ENCODE measurements at places on chromosomes 1 and 21. TPM values are rescaled to one million over a fixed set of nuclear protein-coding genes. Genes with fewer than 3 reads are reported as not detected.
A peak's percentile ranks its signal among the peaks of the same experiment; 100 is the strongest.

GRCh38 chr1:205800427-205800826 lies 12.6 kb downstream of the SLC41A1 start:
- H3K4me1 ChIP-seq = peaks cover 15% of the 10 kb centered on the region
- H3K36me3 ChIP-seq = peaks cover 55% of the 10 kb centered on the region
- no peak overlapping the region for H3K27ac ChIP-seq
- no peaks in the 10 kb centered on the region for H3K27me3 ChIP-seq
- no peak for DNase-seq

DNA sequence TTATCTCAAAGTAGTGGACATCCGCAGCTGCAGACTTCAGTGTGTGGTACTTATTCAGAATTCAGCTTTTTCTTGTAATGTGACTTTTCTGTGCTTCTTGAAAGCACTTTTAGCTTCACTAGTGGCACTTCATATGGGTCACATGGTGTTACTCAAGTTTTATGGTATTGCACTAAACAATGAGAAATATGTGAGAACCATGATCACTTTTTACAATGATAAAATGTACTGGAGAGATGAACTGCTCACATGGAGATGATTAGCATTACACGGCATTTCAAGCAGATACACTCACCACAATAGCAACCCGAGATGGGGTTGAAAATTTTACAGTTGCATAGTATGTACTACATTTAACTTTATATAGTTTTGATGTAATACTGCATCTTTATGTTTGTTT lies 40.1 kb upstream of the GPR52 start:
- no peak for DNase-seq
- H3K36me3 ChIP-seq = no peaks in the 10 kb centered on the region
- no peak overlapping the region for H3K27ac ChIP-seq

DNA sequence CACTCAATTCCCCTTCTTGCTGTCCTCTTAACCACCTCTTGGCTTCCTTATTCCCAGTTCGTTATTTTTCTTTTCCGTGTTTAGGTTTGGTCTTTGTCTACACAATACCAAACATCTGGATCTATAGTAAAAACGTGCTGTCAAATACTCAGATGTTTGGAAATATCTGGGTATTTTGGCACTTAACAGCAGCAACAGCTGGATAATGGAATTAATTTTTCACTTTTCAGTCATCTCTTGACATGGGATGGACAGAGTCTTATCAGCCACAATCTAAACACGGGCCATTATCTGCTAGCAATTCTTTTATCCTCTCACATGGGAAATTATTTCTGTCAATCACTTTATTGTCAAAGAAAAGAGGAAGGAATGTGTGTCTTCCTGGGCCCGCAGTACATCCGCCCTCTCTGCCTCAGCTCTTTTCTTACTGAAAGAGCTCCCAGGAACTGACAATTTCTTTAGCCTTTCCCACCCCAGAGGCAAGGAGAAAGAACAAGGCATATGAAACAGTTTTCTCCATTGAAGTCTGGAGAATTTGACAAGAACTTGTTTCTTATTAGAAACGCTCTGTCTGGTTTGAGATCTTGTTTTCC lies 13.4 kb downstream of the NHLH2 start:
- peaks cover 2% of the 10 kb centered on the region for H3K27me3 ChIP-seq
- DNase-seq = no peak
- peaks cover 5% of the 10 kb centered on the region for H3K4me1 ChIP-seq
- H3K36me3 ChIP-seq = no peaks in the 10 kb centered on the region
- H3K4me3 ChIP-seq = peak overlapping the region; percentile 80

GRCh38 chr1:39737546-39738169 lies 1.0 kb upstream of the PPIE start:
- no peak overlapping the region for H3K27ac ChIP-seq
- H3K4me1 ChIP-seq = peaks cover 9% of the 10 kb centered on the region
- H3K27me3 ChIP-seq = peaks cover 16% of the 10 kb centered on the region
- no peaks in the 10 kb centered on the region for H3K36me3 ChIP-seq
- no peak overlapping the region for H3K4me3 ChIP-seq
- no peak for DNase-seq

GRCh38 chr1:183185941-183186490 lies at the start of gene LAMC2:
Gene LAMC2, plus strand, starts transcription at chr1:183186264. Its CDS starts 89 bp downstream, at chr1:183186353.
- H3K27me3 ChIP-seq = peaks cover 8% of the 10 kb centered on the region
- H3K4me3 ChIP-seq = no peak within 1 kb of the TSS
- no peak for DNase-seq
- H3K36me3 ChIP-seq = no peaks in the 10 kb centered on the region
- H3K4me1 ChIP-seq = no peaks in the 10 kb centered on the region

DNA sequence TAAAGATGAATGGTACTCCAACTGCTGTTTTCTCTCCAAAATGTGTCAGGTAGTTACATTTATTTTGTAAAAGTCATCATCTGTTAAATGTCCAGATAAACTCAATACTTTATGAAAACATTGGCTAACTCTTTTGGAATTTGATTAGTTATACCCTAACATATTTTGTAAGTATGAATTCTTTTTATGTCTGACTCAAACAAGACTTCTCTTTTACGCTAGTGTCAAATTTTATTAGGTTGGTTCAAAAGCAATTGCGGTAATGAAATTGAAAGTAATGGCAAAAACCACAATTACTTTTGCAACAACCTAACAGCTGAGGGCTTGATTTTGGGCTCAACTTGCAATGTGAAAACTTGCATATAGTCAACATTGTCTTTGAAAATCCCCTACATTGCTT lies 41.0 kb upstream of the USP25 start:
- H3K36me3 ChIP-seq = no peaks in the 10 kb centered on the region
- no peaks in the 10 kb centered on the region for H3K27me3 ChIP-seq
- H3K4me1 ChIP-seq = no peaks in the 10 kb centered on the region
- no peak overlapping the region for H3K4me3 ChIP-seq
- DNase-seq = no peak

- no peak for DNase-seq
- no peak overlapping the region for H3K27ac ChIP-seq
- no peak overlapping the region for H3K4me3 ChIP-seq
- peaks cover 47% of the 10 kb centered on the region for H3K27me3 ChIP-seq
- peaks cover 20% of the 10 kb centered on the region for H3K4me1 ChIP-seq
- no peaks in the 10 kb centered on the region for H3K36me3 ChIP-seq
These were observed 3.4 kb upstream of the PADI2 start for GRCh38 chr1:17122521-17123164.

GRCh38 chr1:29754573-29755375 lies 518.5 kb downstream of the PTPRU start:
- no peak for DNase-seq
- peaks cover 12% of the 10 kb centered on the region for H3K27me3 ChIP-seq
- H3K36me3 ChIP-seq = no peaks in the 10 kb centered on the region
- no peak overlapping the region for H3K4me3 ChIP-seq

- no peak for DNase-seq
- H3K4me1 ChIP-seq = no peaks in the 10 kb centered on the region
- H3K27ac ChIP-seq = no peak overlapping the region
- H3K4me3 ChIP-seq = no peak overlapping the region
These were observed 4.7 kb downstream of the MAP1LC3C start for GRCh38 chr1:241994171-241994570.

GRCh38 chr1:1019122-1019999 lies 559 bp upstream of the AGRN start:
- peak overlapping the region; percentile 36 for H3K4me3 ChIP-seq
- peaks cover 3% of the 10 kb centered on the region for H3K4me1 ChIP-seq
- peaks cover 40% of the 10 kb centered on the region for H3K27me3 ChIP-seq
- no peaks in the 10 kb centered on the region for H3K36me3 ChIP-seq
- no peak overlapping the region for H3K27ac ChIP-seq

- H3K27ac ChIP-seq = no peak overlapping the region
- no peak overlapping the region for H3K4me3 ChIP-seq
- H3K36me3 ChIP-seq = no peaks in the 10 kb centered on the region
- no peaks in the 10 kb centered on the region for H3K4me1 ChIP-seq
- no peaks in the 10 kb centered on the region for H3K27me3 ChIP-seq
- DNase-seq = no peak
These were observed 147.8 kb upstream of the ATP1B1 start for GRCh38 chr1:168958562-168959289.

- no peak for DNase-seq
- H3K4me1 ChIP-seq = no peaks in the 10 kb centered on the region
- H3K27ac ChIP-seq = no peak overlapping the region
- H3K4me3 ChIP-seq = no peak overlapping the region
- H3K27me3 ChIP-seq = peaks cover 14% of the 10 kb centered on the region
- no peaks in the 10 kb centered on the region for H3K36me3 ChIP-seq
These were observed 949 bp downstream of the KRTAP10-1 start for GRCh38 chr21:44539046-44539445.

GRCh38 chr1:94270801-94271203 lies 33.4 kb upstream of the ARHGAP29 start:
- H3K4me1 ChIP-seq = no peaks in the 10 kb centered on the region
- no peak overlapping the region for H3K4me3 ChIP-seq
- H3K27ac ChIP-seq = no peak overlapping the region
- no peaks in the 10 kb centered on the region for H3K36me3 ChIP-seq
- H3K27me3 ChIP-seq = no peaks in the 10 kb centered on the region

GRCh38 chr1:181445436-181445835 lies 37.9 kb upstream of the CACNA1E start:
- no peaks in the 10 kb centered on the region for H3K4me1 ChIP-seq
- H3K27ac ChIP-seq = no peak overlapping the region
- no peak overlapping the region for H3K4me3 ChIP-seq
- no peaks in the 10 kb centered on the region for H3K27me3 ChIP-seq

- peaks cover 4% of the 10 kb centered on the region for H3K4me1 ChIP-seq
- H3K4me3 ChIP-seq = no peak overlapping the region
- no peaks in the 10 kb centered on the region for H3K27me3 ChIP-seq
- no peak for DNase-seq
- H3K27ac ChIP-seq = no peak overlapping the region
These were observed 41.9 kb upstream of the MCOLN3 start for GRCh38 chr1:85090225-85090624.

GRCh38 chr1:6367381-6368012 lies 26.1 kb downstream of the ACOT7 start:
- peaks cover 2% of the 10 kb centered on the region for H3K27me3 ChIP-seq
- DNase-seq = no peak
- no peak overlapping the region for H3K27ac ChIP-seq
- no peak overlapping the region for H3K4me3 ChIP-seq
- H3K4me1 ChIP-seq = peaks cover 37% of the 10 kb centered on the region

- no peak overlapping the region for H3K27ac ChIP-seq
- DNase-seq = no peak
- H3K4me3 ChIP-seq = peak overlapping the region; percentile 68
- no peaks in the 10 kb centered on the region for H3K27me3 ChIP-seq
- H3K4me1 ChIP-seq = peaks cover 17% of the 10 kb centered on the region
These were observed 841 bp downstream of the SNX27 start for GRCh38 chr1:151612501-151613281.

DNA sequence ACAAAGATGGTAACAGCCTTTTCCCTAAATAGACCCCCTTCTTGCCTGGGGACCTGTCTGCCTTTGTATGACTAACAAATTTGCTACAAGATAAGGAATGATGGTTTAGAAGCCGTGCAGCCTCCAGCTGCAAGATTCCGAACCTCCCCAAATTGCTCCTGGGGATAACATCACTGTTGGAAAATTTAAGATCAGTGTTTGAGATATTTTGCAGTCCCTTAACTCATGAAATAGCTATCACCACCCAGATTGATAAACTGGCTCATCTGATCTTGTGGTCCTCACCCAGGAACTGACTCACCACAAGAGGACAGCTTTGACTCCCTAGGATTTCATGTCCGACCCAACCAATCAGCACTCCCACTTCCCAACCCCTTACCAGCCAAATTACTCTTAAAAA lies 254.7 kb downstream of the USH2A start:
- no peaks in the 10 kb centered on the region for H3K4me1 ChIP-seq
- H3K4me3 ChIP-seq = no peak overlapping the region
- no peak for DNase-seq
- no peaks in the 10 kb centered on the region for H3K36me3 ChIP-seq

DNA sequence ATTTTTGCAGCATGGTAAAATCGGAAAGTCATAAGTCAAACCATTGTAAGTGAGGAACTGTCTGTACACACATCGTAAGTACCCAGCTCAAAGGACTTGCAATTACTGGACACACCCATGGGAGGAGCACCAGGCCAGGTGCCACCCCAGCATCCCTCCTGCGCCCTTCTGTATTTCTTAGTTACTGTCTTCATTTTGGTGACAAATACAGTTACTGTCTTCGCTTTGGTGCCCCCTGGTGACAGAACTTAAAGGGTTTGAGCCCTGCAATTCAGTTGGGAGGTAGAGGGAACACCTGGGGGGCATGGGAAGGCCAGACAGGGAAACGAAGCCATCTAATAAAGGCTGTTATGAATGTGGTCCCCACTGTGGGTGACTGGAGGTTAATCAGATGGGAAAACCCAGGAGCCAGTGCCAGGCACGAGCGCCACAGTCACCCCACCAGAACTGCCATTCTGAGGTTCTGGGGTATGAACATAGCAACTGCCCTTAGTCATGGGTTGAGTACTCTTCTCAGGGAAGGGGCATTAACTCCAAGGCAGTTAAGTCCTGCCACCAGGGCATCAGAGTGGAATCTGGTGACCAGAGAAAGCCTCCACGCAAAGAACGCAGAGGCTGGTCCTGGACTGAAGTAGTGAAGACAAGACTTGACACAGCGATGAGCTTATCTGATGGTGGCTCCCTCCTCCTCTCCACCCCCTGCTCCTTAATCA lies 612.9 kb downstream of the PTPRU start:
- no peak overlapping the region for H3K27ac ChIP-seq
- H3K4me3 ChIP-seq = no peak overlapping the region
- peak; percentile 12 for DNase-seq

GRCh38 chr1:192632641-192633532 lies 3.1 kb upstream of the RGS13 start:
- H3K36me3 ChIP-seq = no peaks in the 10 kb centered on the region
- no peak overlapping the region for H3K4me3 ChIP-seq
- H3K27ac ChIP-seq = no peak overlapping the region
- H3K27me3 ChIP-seq = no peaks in the 10 kb centered on the region
- no peaks in the 10 kb centered on the region for H3K4me1 ChIP-seq

GRCh38 chr1:209531549-209531948 lies 52.0 kb upstream of the CAMK1G start:
- no peak overlapping the region for H3K27ac ChIP-seq
- no peak for DNase-seq

DNA sequence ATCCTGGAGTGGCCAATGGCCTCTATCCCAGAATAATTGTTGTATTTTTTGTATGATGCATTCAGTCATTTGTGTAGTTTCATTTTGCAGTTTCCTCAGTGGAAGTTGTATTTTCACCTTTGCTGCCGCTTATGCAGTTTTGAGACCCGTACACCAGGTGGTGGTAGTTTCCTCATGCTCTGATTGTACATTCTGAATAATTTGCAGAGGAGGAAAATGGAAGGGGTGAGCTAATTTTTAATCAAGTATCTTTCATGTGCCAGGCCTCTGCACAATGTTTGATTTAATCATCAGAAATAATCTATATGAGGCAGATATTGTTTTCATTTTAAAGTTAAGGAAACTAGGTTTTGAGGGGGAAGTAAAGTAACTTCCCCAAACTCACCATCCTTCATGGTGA lies 29.5 kb downstream of the HLX start:
- H3K4me1 ChIP-seq = no peaks in the 10 kb centered on the region
- H3K36me3 ChIP-seq = no peaks in the 10 kb centered on the region
- H3K27ac ChIP-seq = no peak overlapping the region
- H3K4me3 ChIP-seq = no peak overlapping the region
- no peak for DNase-seq

NUP210L gene
- 0.25 TPM for total RNA-seq

UBAP2L gene
- 175 TPM for total RNA-seq

PPIAL4G gene
- total RNA-seq = 2.1 TPM

INTS11 gene
- total RNA-seq = 200 TPM

PPFIA4 gene
- total RNA-seq = 2.0 TPM

C8A gene
- total RNA-seq = 0.12 TPM

ZFYVE9 gene
- total RNA-seq = 6.5 TPM

Data from T-cell (primary cell).